ENCODE measurements at places on chromosomes 2 and 18.

DNA sequence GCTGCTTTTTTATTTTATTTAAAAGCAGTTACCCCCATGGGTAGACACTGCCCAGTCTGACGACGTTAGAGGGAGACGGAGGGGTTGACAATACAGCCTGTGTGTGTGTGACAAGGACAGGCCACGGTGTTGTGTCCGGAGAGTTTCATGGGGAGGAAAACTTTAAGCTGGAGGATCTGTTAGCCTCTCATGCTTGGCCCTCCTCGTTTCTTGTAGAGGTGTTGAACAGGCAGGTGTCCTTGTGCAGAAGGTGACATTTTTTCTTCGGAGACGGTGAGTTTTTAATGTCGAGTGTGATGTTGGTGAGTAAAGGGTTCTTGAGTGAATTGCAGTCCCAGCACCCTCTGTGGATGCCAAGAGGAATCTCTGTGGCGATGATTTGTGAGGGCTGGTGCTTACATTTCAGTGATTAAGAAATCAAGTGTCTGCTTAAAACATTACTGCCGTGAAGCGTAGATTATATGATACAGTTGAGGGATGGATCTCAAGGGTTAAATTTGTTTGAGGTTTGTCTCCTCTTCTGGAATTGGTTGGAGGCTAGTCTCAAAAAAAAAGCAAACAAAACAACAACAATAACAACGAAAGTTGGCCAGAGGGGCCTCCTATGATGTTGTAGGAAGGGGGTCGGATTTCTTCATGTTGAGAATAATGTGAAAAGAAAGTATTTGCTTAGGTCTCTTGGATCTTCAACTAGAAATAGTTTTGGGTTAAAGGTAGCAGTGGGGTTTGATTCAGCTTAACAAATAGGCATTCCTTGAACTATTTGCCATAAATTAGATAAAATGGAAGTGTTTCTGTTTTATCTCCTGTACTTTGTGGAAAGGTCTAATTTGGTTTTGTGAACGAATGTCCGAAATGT is 1.6 kb downstream of the NCOA1 start:
- peak; percentile 19 for DNase-seq

DNA sequence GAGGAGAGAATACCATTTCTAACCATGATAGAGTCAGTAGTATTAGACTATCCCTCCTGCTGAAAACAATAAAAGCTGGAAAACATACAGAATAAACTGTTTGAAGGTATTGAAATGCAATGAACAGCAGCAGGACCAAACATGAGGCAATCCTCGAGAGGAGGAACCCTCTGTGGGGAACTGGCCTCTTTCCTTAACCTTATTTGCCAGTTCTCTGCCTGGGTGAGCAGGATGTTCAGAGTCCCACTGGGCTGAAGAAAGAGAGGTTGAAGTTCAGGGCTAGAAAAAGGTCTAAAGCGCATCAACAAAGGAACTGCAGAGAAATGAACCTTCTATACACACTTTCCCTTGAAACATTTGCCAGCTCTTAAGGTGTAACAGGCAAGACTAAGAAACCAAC is 79.8 kb upstream of the FHL2 start:
- DNase-seq = no peak

DNA sequence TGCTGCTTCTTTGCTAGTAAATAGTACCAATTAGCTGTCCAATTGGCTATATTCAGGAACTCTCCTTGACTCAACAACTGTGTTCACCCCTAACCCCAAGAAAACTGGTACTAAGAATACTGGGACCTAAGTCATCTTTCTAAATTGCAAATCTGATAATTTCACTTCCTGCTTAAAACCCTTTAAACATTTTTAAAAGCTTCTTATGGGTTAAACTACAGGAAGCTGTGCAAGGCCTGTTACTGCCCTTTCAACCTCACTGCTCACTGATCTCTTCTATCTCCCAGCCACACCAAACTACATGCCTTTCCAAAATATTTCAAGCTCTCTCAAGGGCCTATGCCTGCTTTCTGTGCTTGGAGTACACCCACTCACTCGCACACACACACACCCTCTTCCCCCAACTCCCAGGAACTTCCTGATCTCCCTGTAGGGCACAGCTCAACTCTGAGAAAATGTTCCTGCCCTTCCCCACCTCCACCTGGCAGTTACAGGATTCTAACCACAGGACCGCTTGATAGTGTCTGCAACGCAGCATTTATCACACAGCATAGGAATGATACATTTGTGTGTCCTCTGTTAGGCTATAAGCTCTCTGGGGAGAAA is 6.7 kb downstream of the LMAN1 start:
- DNase-seq = no peak

DNA sequence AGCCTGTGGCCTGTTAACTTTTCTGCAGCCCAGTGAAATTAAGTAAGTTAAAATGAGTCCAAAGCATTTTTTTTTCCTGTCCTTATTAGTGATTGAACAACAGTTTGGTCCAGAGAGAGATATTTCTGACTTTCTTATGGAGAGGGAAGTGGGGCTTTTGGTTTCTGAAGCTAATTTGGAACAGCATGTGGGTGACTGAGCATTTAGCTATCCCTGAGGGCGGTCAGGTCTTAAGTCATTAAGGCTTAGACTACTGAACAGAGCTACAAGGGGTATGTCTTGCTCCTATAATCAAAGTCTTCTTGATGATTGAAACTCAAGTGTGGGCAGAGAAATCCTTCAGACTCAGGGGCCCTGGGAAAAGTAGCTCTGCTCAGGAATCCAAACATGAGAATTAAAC is 14.0 kb downstream of the ARHGAP25 start:
- no peak for DNase-seq

DNA sequence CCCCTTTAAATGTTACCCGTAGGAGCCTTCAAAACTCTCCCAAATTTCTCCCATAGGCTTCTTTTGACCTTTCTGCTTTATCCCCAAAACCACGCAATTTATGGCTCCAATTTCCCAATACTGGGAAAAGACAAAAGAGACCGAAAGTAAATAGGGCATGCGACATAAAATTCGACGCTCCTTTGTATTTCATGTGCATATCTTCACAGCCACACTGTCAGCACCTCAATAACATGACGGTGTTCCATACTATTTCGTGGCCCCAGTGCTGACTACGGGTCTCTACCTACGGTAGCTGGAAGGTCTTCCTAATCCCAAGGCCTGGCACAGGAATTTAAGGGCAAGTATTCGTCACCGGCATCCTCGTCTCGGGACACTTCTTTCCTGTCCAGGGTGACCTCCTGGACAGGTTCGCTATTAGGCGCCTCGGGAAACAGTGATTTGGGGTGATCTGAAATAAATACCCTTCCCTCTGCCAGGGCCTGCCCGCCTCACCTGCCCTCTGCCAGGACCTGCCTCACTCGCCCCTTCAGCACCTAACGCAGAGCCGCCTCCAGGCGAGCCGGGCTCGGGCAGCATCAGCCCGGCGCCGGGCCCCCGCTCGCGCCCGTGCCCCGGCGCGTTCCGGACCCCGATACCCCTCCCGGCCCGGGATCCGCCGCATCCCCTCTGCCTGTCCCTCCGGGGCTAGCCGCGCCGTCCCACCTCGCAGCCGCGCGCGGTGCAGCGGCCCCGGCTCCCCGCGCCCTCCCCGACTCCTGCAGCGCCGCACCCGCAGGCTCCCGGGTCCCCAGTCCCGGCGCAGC is 680 bp downstream of the DTNB start:
- DNase-seq = no peak

- DNase-seq = no peak
These were observed 241.6 kb downstream of the RPIA start for GRCh38 chr2:88933091-88933490.

DNA sequence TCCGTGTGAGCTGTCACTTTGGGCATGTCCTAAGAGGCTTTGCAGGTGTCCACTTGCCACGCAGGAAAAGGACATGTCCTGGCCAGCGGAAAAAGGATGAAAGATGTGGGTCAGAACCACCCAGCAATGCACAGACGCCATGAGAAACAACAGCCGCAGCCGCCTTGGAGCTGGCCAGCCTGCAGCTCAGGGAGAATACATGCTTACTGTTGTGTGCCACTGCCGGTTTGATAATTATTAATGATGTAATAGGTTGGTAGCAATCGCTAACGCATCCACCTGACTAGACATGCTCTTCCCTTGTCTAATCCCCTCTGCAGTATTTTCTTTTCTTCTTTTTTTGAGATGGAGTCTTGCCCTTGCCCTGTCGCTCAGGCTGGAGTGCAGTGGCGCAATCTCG is 221.7 kb downstream of the HAUS1 start:
- no peak for DNase-seq

DNA sequence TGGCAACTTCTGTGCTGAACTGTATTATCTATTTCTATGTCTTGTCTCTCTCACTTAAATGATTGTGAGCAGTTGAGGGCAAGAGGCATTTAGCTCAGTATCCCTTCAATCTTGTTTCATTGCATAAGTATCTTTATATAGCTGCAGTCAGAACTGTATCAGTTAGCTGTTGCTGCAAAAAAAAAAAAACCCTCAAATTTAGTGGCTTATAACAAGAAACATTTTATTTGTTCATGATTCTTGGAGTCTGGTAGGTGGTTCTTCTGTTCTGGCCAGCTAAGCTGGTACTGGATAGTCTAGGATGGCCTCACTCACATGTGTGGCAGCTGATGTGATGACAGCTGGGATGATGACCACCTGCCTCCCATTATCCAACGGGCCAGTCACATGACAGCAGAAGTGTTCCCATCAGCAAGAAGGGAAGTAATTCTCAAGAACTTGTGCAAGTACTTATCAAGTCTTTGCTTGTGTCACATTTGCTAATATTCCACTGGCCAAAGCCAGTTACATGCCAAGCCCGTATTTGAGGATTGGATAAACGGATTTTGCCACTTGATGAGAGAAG is 67.8 kb downstream of the SLC4A3 start:
- no peak for DNase-seq

- no peak for DNase-seq
These were observed 108.0 kb upstream of the LDAH start for GRCh38 chr2:20930928-20931327.

GRCh38 chr2:200693836-200694470 is 108.1 kb downstream of the AOX1 start:
- no peak for DNase-seq

DNA sequence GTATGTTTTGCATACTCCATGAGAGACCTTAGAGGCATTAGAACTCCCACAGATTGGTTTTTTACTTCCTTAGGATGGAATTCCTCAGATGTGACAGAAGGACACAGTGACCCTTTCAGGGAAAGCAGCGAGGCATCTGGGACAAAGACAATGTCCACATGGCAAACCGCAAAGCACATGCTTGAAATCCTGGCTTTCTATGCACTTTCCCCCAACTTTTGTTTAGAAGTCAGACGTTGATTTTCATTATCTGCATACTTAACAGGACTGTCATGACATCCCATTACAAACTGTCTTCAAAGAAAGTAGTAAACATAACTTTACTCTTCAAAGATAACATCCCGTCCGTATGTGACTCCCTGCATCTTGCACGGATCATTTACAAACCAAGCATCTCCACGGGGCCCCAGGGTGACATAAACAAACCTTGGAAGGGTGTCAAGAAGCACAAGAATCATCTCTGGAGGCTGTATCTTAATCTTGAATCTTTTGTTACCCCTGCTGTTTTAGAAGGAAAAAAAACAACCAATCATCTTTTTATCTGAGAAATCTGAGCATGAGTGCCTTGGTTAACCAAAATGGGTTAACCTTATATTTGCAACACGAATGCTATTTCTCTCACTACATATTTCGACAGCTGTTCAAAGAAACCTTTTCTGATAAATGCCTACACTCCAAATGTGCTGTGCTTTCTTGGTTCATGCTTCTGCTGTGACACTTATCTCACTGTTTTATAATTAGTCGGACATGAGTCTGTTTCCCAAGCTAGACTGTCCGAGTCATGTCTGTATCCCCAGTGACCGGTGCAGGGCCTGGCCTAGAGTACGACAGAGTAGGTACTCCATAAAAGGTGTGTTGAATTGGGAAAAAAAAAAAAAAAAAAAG is 90.8 kb downstream of the CCBE1 start:
- no peak for DNase-seq

DNA sequence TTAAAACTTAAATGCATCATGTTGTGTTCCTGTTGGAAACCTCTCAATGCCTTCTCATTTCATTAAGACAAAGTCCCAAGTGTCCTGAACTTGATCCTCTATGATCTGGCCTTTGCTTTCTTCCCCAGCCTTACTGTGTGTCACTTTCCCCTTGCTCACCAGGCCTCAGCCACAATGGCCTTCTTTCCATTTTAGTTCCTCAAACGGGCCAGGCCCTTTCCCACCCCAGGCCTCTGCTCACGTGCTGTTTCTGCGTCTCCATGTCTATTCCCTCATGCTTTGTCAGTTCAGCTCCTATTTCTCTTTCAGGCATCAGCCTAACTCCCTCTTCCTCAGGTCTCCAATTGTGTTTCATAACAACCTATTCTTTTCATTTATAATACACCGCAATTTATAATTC is 19.5 kb downstream of the CXCR4 start:
- no peak for DNase-seq

DNA sequence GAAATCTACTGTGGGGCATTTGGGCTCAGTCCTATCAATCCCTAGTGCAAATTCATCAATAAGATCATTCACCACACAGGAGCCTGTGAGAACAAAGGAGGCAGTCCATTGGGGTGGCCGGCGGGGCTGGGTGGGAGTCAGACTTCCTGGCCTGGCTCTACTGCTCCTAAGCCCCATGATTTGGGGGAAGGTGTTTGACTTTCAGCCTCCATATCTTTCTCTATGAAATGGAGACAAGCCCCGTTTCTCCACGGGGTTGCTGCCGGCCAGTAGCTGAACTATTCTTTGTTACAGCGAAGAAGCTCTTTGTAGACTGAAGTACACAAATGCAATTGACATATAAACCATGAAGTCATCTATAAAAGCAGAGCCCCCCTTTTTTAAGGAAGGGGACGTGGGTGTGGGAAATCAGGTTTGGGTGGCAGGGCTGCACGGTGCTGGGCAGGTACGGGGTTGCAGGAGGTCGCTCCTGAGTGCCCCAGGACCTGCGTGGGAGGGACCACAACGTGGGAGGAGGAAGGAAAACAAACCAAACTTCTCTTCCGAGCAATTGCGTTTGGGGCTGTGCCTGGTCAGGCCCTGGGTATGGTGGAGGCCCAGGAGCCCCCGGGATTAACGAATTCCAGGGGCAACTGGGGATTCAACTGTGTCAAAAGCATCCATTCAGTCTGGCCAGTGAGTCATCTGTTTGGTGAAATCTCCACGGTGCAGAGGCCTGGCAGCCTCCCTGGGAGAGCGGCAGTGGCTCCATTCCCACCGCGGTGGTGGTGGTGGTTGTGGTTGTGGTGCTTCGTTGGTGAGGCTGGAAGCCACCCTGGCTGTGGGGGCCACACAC is 18.2 kb downstream of the FBLN7 start:
- no peak for DNase-seq
